AG08396 (cell line): ENCODE measurements at places on chromosomes 13 and 19.
A peak's percentile ranks its signal among the peaks of the same experiment; 100 is the strongest.

DNA sequence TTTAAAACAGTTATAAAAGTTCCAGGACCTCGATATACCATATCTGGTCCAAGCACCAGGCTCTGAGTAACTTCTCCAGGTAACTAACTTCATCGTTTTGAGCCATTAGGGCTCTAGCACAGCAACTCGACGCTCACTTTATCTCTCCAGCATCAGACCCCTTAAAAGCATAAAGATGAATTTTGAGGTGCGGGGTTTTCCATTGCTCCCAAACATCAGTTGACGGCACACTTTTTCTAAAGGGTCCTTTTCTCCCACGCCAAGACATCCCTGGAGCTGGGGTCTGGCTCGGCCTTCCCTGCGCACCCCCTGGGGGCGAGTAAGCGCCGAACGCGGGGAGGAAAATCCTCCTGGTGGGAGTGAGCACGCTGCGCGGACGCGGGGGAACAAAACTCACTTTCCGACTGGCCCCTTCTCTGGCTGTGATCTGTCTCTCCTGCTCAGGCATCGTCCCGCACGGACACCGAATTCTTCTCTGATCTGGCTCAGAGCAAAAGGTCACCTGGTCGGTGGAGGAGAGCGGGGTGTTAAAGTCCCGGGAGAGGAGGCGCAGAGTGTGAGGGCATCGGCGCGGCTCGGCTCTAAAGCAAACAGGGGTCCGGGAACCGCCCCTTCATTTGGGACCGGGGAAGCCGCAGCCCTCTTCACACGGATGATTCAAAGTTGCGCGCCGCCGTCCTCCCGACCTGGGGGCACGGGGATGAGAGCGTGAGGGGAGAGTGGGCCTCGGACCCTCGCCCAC, at the start of gene ATP7B:
Gene ATP7B, minus strand, starts transcription at position 561 of the 742 bp plus-strand sequence. Its CDS starts 113 bp downstream, at position 448.
- DNase-seq: peak; percentile 36

GRCh38 chr19:17333611-17334413, 843 bp downstream of the ANO8 start:
- DNase-seq: peak; percentile 87

- DNase-seq: no peak
Observed at GRCh38 chr13:46178143-46178542, 3.8 kb downstream of the LCP1 start.

- DNase-seq: no peak
Observed at GRCh38 chr19:57655443-57655842, 13.3 kb upstream of the ZSCAN4 start.

- DNase-seq: no peak
Observed at GRCh38 chr19:41551212-41551610, 24.8 kb upstream of the CEACAM21 start.

DNA sequence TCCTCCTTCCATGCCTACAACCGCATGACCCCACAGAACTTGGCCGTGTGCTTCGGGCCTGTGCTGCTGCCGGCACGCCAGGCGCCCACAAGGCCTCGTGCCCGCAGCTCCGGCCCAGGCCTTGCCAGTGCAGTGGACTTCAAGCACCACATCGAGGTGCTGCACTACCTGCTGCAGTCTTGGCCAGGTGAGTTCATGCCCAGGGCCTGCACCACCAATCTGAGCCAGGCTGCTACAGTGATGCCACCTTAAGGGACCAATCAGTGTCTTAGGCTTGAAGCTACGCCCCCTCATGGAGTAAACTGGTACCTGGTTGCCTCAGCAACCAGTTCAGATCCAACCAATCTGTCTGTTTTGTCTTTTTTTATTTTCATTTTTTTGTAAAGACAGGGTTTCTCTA, 5.2 kb downstream of the SYDE1 start:
- no peak for DNase-seq

DNA sequence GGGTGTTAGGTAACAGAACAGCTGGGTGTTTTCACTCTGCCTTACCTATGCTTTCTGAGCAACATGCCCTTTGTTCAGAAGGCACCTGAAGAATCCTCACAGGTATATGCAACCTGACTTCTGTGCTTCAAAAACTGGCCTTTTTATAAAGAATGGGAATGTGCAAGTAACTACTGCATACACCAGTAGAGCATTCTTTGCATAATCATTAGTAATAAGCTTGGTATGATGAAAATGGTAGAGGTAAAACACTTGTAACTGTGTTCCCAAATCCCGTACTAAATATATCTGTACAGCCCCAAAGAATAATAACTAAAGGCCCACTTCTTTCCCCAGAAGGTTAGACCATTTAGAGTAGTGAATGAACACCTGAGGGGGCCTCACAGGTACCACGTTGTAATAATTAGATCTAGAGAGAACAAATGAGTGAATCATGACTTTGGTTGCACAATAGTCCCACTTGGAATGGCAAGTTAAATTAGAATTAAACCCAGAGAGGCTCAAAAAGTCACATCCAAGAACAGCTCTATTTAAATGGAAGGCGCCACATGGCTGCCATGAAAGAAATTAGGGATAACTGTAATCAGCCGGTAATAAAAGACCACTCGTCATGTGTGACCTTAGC, 413.9 kb downstream of the KLF12 start:
- DNase-seq: no peak

- no peak for DNase-seq
Observed at GRCh38 chr13:36259361-36260137, 38.1 kb downstream of the CCDC169 start.

- DNase-seq: no peak
Observed at GRCh38 chr19:4622695-4623421, 16.5 kb upstream of the TNFAIP8L1 start.

GRCh38 chr19:9903336-9903735, 33.0 kb downstream of the OLFM2 start:
- DNase-seq: no peak

GRCh38 chr13:105370011-105370650, 1165.3 kb downstream of the EFNB2 start:
- DNase-seq: no peak

GRCh38 chr13:102127153-102127552, 274.7 kb downstream of the FGF14 start:
- no peak for DNase-seq

DNA sequence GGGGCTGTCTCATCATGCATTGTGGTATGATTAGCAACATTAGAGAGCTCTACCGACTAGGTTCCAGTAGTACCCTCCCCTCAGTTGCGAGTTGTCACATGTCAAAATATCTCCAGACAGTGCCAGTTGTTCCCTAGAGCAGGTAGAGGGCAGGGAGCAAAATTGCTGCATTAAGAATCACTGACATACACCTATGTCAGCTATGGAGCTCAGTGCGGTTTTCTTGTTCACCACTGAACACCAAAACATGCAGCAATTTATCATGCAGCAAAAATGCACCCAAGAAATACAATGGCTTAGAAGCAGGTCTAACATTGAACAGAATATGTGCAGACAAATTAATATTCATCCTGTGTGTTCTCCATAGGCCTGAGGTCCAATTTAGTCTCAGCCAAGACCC, 186.9 kb upstream of the STARD13 start:
- DNase-seq: no peak

GRCh38 chr19:49938662-49939061, 9.4 kb upstream of the NUP62 start:
- DNase-seq: no peak

DNA sequence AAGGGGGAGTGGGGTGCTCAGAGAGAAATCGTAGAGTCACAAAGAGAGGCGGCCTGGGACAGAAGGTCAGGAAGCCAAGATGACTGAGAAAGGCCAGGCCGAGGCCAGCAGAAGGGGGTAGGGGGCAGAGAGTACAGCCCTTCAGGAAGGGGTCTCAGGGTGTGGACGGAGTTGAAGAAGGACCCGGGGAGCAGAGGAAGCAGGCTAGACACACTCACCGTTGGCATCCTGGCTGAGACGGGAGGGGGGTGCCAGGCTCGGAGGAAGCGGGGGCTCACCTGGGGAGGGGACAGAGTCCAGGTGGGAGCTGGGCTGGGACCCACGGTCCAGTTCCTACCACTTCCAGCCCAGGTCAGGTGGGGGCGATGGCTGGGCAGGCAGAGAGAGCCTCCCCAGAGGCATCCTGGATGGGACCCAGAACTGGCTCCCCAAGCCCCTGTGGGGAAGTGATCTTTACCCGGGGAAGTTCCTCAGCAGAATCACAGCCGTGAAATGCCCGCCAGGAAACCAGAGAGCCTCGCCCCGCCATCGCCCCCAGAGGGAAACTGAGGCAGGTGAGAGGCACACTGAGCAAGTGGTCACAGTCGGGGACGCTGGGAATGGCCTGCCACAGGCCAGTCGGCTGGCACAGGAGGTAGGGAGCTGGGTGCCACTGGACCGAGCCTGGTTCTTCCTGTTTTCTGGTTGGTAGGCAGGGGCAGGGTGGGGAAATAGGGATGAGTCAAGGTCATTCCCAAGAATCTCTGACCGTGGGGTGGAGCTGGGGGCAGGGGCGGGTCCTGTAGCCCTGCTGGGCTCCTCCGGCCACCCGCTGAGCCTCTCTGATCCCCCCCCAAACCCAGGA, 1.4 kb downstream of the MATK start:
- DNase-seq: no peak

GRCh38 chr13:59880468-59880867, 283.3 kb downstream of the DIAPH3 start:
- DNase-seq: no peak

DNA sequence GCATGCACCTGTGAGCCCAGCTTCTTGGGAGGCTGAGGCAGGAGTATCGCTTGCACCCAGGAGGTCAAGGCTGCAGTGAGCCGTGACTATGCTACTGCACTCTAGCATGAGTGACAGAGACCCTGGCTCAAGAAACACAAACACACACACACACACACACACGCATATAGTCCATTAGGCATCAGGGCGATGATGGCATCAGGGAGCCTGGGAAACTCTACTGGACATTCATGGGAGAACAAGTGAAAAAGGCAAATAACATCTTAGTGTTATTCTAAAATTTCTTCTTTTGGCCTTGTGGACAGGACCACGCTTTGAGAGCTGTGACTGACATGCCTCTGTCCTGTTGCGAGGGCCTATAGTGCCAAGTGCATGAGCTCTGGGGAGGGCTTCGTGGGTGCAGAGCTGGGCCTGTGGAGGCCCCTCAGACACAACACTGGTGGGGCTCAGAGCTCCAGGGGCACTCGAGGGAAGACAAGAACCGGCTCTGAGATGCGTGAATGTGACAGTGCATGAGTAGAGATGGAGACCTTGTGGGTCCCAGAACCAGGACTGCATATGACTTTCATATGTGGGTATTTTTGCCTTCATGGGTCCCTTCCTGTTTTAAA, 8.0 kb upstream of the USF2 start:
- DNase-seq: no peak

- DNase-seq: no peak
Observed at GRCh38 chr13:20713014-20713376, 9.5 kb downstream of the IL17D start.

GRCh38 chr19:19552798-19553197, 14.7 kb downstream of the CILP2 start:
- DNase-seq: peak; percentile 82

DNA sequence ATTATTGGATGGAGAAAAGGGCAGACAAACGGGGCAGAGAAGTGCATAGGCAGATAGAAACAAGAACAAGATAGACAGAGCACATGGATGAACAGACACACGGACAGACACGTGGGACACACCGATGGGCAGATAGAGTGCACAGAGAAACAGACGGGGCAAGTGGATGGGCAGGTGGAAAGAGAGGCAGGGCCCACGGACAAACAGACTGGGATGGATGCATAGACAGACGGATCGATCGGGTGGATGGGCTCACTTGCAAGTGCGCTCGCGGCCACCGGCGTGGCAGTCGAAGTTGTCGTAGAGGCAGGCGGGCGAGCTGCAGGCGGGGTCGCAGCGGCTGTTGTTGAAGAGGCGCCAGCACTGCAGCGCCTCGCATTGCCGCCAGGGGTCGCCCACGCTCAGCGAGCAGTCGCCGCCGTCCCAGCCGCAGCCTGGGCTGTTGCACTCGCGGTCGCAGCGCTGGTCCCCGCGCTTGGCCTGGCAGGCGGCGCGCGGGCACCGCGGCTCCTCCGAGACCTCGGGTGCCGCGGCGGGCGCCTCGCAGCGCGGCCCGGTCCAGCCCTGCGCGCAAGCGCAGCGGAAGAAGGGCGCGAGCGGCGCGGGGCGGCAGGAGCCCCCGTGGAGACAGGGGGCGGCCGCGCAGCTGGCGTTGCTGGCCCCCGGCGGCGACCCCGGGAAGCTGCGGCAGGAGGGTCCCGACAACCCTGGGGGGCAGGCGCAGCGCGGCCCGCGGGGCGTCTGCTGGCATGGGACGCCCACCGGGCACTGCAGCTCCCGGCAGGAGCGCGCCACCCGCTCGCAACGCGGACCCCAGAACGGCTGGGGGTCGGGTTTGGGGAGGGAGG, 23.3 kb downstream of the NOTCH3 start:
- DNase-seq: peak; percentile 92

GRCh38 chr13:29439601-29440388, 155.7 kb downstream of the SLC7A1 start:
- no peak for DNase-seq

DNA sequence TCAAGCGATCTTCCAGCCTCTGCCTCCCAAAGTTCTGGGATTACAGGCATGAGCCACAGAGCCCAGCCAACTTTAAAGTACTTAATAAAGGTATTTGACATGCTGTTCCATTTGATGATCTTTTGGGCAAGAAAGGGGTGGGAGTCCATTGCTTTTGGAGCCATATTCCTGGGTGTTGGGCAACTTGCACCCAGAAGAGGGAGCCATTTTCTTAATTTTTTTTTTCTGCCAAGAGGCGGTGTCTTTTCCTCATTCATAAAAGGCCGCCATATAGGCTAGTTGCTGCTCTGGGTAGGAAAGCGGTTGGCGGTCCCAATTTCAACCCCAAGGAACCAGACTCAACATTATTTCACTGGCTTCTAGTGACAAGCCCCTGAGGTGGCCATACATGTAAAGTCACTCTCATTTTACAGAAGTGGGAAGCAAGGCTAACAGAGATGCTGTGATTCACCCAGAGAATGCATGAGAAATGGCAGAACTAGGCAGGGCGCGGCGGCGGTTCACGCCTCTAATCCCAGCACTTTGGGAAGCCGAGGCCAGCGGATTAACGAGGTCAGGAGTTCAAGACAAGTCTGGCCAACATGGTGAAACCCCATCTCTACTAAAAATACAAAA, 139.6 kb downstream of the CACNA1A start:
- peak; percentile 45 for DNase-seq

DNA sequence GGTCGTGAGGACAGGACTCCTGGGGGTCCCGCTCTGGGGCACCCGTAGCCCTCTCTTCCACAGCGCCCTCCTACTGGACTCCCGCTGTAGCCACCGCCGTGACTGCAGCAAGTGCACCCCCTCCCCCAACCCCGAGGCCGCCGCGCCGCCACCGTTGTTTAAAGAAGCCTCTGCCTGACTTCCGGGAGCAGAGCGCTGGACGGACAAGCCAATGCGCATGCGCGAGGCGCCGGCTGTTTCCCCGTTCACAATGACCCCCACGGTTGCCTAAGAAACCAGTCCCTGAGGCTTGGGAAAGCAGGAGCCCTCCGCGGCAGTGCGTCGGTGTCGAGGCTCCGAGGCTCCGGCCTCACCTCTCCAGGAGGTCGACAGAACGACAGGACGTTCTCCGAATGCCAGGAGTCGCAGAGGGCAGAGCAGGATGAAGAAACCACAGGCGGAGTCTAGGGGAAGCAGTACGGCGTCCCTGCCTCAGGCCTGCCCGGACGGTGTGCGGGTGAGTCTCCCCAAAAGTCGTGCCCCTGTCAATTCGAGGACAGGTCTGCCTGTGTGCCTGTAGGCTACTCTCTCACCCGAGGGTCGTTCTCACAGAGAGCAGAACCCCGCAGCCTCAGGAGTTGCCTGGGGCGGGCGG, 70.5 kb upstream of the ZNF420 start:
- DNase-seq: peak; percentile 37
